ENCODE measurements at places on chromosomes 5 and 9. TPM values are rescaled to one million over a fixed set of nuclear protein-coding genes. Genes with fewer than 3 reads are reported as not detected.
A peak's percentile ranks its signal among the peaks of the same experiment; 100 is the strongest.

- H3K27ac ChIP-seq, result peak overlapping the region; percentile 66
- no peak for DNase-seq
- H3K36me3 ChIP-seq, result no peaks in the 10 kb centered on the region
- H3K27me3 ChIP-seq, result no peaks in the 10 kb centered on the region
- H3K4me3 ChIP-seq, result peak overlapping the region; percentile 40
- peaks cover 54% of the 10 kb centered on the region for H3K4me1 ChIP-seq
Observed at GRCh38 chr5:154757814-154758406, 2.7 kb downstream of the LARP1 start.

GRCh38 chr5:151174612-151175101 lies 17.1 kb upstream of the ANXA6 start:
- H3K27ac ChIP-seq, result no peak overlapping the region
- DNase-seq, result no peak
- no peaks in the 10 kb centered on the region for H3K27me3 ChIP-seq
- no peak overlapping the region for H3K4me3 ChIP-seq
- H3K4me1 ChIP-seq, result peaks cover 6% of the 10 kb centered on the region

GRCh38 chr9:79165020-79165780 lies 406.6 kb upstream of the TLE4 start:
- DNase-seq, result no peak
- no peaks in the 10 kb centered on the region for H3K27me3 ChIP-seq
- no peak overlapping the region for H3K4me3 ChIP-seq

GRCh38 chr5:82274343-82275211 lies 3.6 kb downstream of the RPS23 start:
- H3K36me3 ChIP-seq, result peaks cover 6% of the 10 kb centered on the region
- DNase-seq, result no peak
- no peak overlapping the region for H3K4me3 ChIP-seq
- no peaks in the 10 kb centered on the region for H3K27me3 ChIP-seq

- no peaks in the 10 kb centered on the region for H3K36me3 ChIP-seq
- H3K27me3 ChIP-seq, result no peaks in the 10 kb centered on the region
- DNase-seq, result no peak
- no peaks in the 10 kb centered on the region for H3K4me1 ChIP-seq
- H3K27ac ChIP-seq, result no peak overlapping the region
Observed at GRCh38 chr9:107190936-107191290, 92.2 kb upstream of the RAD23B start.

DNA sequence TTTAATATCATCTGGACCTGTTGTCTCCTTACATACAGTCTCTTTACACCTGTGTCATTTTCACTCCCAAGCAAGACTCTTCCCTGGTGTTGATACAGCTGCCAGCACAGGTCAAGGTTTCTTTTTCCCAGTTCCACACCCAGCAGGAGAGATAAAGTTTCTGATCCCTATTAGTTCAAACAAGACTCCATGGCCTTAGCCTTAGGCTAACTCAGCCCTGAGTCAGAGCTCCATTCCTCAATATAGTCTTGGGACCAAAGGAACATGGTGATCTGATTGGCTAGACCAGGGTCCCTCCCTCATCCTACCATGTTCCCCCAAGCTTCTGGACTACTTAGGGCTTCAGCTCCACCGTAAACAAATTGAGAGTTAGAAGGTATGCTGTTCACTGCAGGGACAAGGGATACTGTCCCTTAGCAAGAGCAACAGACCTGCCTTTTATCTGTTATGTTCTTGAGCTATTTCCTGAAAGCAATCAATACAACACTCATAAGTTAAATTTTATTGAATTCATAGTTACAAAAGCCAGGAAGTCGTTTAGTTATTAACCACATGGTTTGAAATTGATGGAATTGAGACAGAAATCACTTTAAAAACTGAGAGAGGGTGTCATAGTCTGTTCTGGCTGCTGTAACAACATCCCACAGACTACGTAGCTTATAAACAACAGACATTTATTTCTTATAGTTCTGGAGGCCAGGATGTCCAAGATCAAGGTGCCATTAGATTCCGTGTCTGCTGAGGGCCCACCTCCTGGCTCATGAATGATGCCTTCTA lies 20.5 kb downstream of the SLC1A1 start:
- no peak for DNase-seq
- no peaks in the 10 kb centered on the region for H3K4me1 ChIP-seq
- no peak overlapping the region for H3K4me3 ChIP-seq
- no peaks in the 10 kb centered on the region for H3K36me3 ChIP-seq

GRCh38 chr9:87120610-87121009 lies 173.3 kb upstream of the GAS1 start:
- H3K4me3 ChIP-seq, result no peak overlapping the region
- no peaks in the 10 kb centered on the region for H3K27me3 ChIP-seq
- H3K27ac ChIP-seq, result no peak overlapping the region
- no peaks in the 10 kb centered on the region for H3K36me3 ChIP-seq
- no peak for DNase-seq

GRCh38 chr5:132474131-132474723 lies 16.3 kb downstream of the IRF1 start:
- H3K27ac ChIP-seq, result peak overlapping the region; percentile 62
- DNase-seq, result no peak
- no peak overlapping the region for H3K4me3 ChIP-seq
- H3K36me3 ChIP-seq, result no peaks in the 10 kb centered on the region
- H3K27me3 ChIP-seq, result no peaks in the 10 kb centered on the region

DNA sequence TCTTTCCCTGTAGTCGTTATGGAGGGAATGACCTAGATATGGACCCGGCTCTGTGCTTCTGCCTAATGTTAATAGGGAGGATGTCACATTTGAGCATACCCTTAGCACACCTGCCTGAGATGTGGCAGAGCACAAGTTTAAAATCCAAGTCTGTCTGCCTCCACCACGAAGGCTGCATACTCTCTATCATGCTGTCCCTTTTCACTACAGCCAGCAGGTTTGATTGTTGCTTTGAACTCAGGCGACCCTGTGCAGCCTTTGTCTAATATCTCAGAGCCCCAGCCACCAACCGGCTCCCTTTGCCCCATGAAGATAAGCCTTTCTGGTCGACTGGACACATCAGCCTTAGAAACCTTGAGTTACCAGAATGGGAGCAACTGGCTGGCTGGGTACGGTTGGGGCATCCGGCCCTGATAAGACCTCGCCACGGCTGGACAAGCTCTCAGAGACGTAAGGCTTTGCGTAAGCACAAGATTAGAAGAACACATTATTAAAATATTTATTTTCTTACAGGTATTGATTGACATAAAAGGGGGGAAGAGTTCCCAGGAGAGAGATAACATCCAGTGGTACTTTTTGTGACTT lies 222.0 kb upstream of the TRIM32 start:
- H3K36me3 ChIP-seq, result no peaks in the 10 kb centered on the region
- no peaks in the 10 kb centered on the region for H3K4me1 ChIP-seq
- no peak overlapping the region for H3K4me3 ChIP-seq
- H3K27me3 ChIP-seq, result no peaks in the 10 kb centered on the region

- H3K27ac ChIP-seq, result no peak overlapping the region
- no peaks in the 10 kb centered on the region for H3K4me1 ChIP-seq
- no peak for DNase-seq
- H3K36me3 ChIP-seq, result no peaks in the 10 kb centered on the region
Observed at GRCh38 chr5:117242028-117242427, 667.4 kb upstream of the SEMA6A start.

GRCh38 chr5:95969651-95970358 lies 8.2 kb upstream of the ELL2 start:
- DNase-seq, result no peak
- no peaks in the 10 kb centered on the region for H3K27me3 ChIP-seq
- H3K4me1 ChIP-seq, result no peaks in the 10 kb centered on the region
- no peak overlapping the region for H3K4me3 ChIP-seq
- no peak overlapping the region for H3K27ac ChIP-seq

GRCh38 chr5:136034492-136034891 lies 5.7 kb downstream of the TGFBI start:
- H3K4me3 ChIP-seq, result no peak overlapping the region
- DNase-seq, result no peak
- peaks cover 3% of the 10 kb centered on the region for H3K27me3 ChIP-seq
- H3K36me3 ChIP-seq, result no peaks in the 10 kb centered on the region
- H3K27ac ChIP-seq, result no peak overlapping the region

DNA sequence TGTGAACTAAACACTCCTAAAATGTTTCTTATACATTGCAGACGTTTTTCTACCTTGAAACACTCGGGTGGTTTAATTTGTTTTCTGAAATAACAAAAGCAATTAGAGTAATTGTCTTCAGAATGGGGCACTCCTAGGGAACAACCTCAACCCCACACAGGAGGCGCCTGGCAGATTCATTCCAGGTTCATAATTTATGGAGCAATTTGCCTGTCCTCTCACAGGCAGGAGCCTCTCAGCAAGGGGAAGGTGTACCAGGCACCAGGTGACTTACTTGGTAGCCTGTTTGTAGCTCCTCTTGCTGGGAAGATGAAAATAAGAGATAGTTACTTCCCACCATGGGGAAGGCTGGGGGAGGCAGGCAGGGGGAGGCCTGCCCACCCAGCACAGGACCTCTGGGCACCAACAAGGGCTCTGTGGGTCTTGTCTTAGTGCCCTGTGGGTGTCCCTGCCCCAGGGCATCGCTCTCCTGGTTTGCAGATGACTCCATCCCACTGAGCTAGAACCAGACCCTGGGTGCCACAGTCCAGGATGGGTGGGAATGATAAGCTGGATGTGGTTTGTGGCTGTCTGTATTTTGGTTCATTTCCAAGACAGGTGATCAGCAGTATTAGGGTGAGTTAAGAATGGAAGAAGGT lies 144.4 kb downstream of the FSTL4 start:
- no peak overlapping the region for H3K4me3 ChIP-seq
- H3K4me1 ChIP-seq, result no peaks in the 10 kb centered on the region
- no peaks in the 10 kb centered on the region for H3K27me3 ChIP-seq
- H3K27ac ChIP-seq, result no peak overlapping the region
- no peak for DNase-seq
- H3K36me3 ChIP-seq, result no peaks in the 10 kb centered on the region

GRCh38 chr9:34590381-34591247 lies 1.1 kb upstream of the CNTFR start:
- no peak for DNase-seq
- peaks cover 17% of the 10 kb centered on the region for H3K27me3 ChIP-seq
- no peaks in the 10 kb centered on the region for H3K4me1 ChIP-seq
- H3K36me3 ChIP-seq, result no peaks in the 10 kb centered on the region
- H3K27ac ChIP-seq, result no peak overlapping the region

- peaks cover 69% of the 10 kb centered on the region for H3K4me1 ChIP-seq
- H3K27me3 ChIP-seq, result no peaks in the 10 kb centered on the region
- peaks cover 10% of the 10 kb centered on the region for H3K36me3 ChIP-seq
- H3K27ac ChIP-seq, result peak overlapping the region; percentile 55
- DNase-seq, result no peak
- peak overlapping the region; percentile 65 for H3K4me3 ChIP-seq
Observed at GRCh38 chr5:68287631-68287975, 72.0 kb downstream of the PIK3R1 start.

DNA sequence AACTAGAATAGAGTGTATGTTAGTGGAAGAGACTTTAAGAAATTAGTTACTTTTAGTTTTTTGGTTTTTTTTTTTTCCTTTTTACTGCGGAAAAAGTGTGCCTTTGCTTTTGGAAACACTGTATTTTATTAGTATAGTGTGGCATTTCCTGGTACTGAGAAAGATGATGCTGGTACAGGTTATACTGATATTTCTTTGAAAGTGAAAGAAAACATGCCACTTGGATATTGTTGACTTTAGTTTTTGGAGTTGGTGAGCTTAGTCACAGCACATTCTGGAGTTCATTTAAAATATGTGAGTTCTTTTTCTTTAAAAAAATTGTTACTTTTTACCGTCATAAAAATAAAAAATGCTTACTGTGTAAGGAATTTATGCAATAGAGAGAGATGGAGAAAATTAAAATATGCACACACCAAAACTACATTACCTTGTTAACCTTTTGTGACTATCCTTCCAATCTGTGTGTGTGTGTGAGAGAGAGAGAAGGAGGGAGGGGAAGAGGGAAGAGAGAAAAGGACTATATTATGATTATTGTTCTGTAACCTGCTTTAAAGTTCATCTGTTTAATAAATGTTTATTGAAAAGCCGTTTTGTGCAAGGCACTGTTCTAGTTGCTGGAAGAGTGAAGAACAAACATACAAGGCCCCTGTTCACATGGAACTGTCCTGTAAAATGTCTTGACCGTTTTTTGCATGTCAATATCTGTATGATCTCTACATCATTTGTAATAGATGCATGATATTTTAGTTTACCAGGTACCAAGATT lies 1.9 kb downstream of the UGCG start:
- H3K4me1 ChIP-seq, result peaks cover 42% of the 10 kb centered on the region
- peak overlapping the region; percentile 87 for H3K4me3 ChIP-seq
- DNase-seq, result no peak
- no peaks in the 10 kb centered on the region for H3K27me3 ChIP-seq

DNA sequence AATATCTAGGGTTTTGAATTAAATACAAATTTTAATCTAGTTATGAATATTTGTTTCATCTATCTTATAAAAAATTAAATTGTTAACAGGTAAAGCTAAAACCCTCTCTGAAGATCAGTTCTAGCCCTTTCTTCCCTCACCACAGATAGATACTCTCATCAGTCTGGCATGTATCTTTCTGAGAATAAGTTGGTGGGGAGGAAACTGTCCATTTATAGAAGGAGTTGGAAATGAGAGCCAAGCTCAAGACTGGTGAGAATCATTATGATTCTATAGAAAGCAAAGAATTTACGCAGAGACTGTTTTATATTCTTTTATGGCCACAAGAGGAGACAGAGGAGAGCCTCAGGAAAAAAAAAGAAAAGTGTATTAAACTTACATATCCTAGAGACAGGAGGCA lies 59.0 kb downstream of the STARD4 start:
- no peak for DNase-seq
- no peak overlapping the region for H3K27ac ChIP-seq
- H3K27me3 ChIP-seq, result no peaks in the 10 kb centered on the region
- no peak overlapping the region for H3K4me3 ChIP-seq
- H3K4me1 ChIP-seq, result no peaks in the 10 kb centered on the region

DNA sequence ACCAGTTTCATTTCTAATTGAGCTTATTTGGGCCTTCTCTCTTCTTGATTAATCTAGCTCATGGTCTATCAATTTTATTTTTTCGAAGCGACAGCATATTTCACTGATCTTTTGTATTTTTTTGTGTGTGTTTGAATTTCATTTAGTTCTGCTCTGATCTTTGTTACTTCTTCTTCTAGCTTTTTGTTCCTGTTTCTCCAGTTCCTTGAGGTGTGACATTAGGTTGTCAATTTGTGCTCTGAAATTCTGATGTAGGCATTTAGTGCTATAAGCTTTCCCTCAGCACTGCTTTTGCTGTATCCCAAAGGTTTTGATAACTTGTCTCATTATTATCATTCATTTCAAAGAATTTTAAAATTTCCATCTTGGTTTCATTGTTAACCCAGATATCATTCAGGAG lies 67.3 kb downstream of the STRBP start:
- no peak overlapping the region for H3K27ac ChIP-seq
- no peaks in the 10 kb centered on the region for H3K27me3 ChIP-seq
- H3K4me3 ChIP-seq, result no peak overlapping the region
- H3K36me3 ChIP-seq, result no peaks in the 10 kb centered on the region
- H3K4me1 ChIP-seq, result no peaks in the 10 kb centered on the region

PTGER4 gene
- total RNA-seq, result 43.8 TPM

PDCD1LG2 gene
- 0.56 TPM for total RNA-seq

CERT1 gene
- total RNA-seq, result 39.3 TPM

PCDHB16 gene
- not detected for total RNA-seq

TRIM32 gene
- total RNA-seq, result 17.4 TPM

TIMD4 gene
- total RNA-seq, result 13.9 TPM

SV2C gene
- total RNA-seq, result 0.03 TPM

All from naive thymus-derived CD4-positive, alpha-beta T cell (primary cell).